ENCODE measurements at places on chromosomes 12 and 14.

GRCh38 chr14:103071544-103072251 is 12.3 kb upstream of the LBHD2 start:
- DNase-seq = no peak

DNA sequence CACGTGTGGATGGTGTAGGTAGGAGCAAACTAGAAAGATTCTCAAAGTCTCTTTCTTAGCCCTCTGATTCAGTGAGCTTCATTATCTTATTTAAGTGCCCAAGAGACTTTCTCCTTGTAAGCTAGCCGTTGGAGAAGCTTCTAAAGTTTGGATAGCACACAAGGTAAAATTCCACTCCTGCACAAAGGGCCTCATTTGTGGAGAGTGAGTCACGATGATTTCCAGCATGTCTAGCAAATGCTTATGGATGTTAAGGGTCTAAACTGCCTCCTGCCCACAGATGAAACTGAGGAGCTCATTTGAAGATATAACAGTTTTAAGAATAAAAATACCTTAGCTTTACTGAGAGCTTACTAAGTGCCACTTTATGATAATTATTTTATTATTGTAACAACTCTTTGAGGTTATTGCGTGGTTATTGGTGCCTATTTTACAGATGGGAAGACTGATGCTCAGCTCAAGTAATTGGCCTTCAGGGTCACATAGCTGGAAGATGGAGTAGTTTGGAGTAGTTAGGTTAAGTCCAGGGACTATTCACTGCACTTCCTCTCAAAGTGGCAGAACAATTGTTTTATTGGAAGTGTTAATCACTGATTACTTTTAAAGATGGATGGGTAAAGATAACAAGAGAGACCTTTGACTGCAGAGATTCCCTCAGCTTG is 78.7 kb upstream of the HIF1A start:
- no peak for DNase-seq

GRCh38 chr12:332581-333205 is 56.4 kb downstream of the KDM5A start:
- DNase-seq = no peak

DNA sequence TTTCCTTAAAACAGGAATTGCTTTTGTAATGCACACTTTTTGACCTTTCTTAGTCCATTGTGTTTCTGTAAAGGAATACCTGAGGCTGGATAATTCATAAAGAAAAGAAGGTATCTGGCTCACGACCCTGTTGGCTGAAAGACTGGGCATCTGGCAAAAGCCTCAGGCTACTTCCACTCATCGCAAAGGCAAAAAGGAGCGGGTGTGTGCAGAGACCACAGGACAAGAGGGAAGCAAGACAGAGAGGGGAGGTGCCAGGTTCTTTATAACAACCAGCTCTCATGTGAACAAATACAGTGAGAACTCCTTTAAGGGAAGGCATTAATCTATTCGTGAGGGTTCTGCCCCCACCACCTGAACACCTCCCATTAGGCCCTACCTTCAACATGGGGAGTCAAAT is 182.1 kb downstream of the C12orf50 start:
- no peak for DNase-seq

DNA sequence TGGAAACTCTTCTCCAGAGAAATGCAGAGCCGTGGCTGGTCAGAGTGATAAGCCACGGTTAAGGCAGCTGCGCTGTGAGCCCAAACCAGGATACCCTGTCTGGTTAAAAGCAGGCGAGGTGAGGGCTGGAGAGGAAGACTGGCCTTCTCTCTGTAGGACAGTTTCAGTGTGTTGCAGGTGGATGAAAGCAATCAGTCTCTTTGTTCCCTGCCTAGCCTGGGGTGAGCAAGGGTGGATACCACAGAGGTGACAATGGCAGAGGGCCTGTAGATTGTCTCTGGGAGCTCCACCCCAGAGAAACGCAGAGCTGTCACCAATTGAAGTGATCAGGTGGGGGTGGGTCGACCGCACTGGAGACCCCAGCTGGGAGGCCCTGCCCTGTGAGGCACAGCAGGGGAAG is 621.9 kb downstream of the LRFN5 start:
- no peak for DNase-seq

- no peak for DNase-seq
Observed at GRCh38 chr12:103821773-103822172, 19.3 kb downstream of the NT5DC3 start.

DNA sequence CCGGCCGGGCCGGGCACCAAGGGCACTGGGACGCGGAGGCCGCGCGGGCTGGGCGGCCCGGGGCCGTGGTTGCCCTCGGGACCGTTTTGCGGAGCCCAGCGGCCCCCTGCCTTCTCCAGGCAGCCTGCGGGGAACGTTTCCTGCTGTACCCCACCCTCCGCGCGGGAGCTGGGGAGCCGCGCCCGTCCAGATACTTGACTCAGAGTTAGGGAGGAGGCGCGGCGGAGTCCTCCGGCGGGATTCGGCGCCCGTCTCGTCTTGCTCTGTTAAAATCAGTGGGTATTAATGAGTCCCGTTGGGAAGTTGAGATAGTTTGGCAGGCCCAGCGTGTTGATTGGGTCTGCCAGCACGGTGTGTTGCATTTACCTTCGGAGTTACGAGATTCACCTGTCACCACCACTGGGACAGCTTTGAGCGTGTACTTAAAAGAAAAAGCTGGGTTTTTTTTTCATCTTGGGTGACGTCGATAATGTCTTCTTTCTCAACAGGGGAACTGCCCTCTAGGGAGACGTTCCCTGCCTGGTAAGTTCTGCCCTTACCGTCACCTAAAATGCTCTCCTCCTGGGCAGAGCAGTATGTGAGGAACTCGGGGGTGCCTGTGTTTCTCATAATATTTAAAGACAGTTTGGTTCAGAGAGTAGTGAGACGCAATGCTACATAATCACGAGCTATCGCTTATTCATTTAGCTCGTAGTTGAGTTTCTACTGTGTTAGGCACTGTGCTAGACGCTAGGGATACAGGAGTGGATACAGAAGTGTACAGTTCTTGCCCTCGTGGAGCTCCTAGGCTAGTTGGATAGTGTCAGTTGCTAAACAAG is 596 bp downstream of the DLST start:
- peak; percentile 56 for DNase-seq

- DNase-seq = no peak
Observed at GRCh38 chr12:51675071-51675803, 84.2 kb downstream of the SCN8A start.

GRCh38 chr14:105080161-105080560 is 14.9 kb upstream of the GPR132 start:
- no peak for DNase-seq

DNA sequence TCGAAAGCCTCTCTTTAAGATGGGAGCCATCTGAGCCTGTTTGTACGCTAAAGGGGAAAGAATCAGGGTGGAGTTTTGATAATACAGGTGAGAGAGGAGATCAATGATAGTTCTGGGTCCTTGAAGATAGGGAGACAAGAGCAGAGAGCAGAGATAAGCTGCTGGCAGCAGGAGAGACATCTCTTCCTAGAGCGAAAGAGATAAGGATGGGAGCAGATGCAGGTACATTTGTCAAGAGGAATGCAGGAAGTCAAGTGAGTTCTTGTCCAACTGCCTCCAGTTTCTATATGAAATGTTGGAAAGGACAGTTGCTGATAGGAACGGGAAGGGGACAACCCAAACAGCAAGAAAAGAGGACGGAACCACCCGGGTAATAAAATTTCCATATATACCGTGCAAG is 24.7 kb upstream of the HIF1A start:
- DNase-seq = no peak

GRCh38 chr12:4269279-4269991 is 4.1 kb upstream of the CCND2 start:
- DNase-seq = peak; percentile 94

GRCh38 chr14:67071506-67071905 is 117.7 kb upstream of the GARIN2 start:
- DNase-seq = no peak

- DNase-seq = no peak
Observed at GRCh38 chr14:31229638-31230572, 22.3 kb upstream of the HECTD1 start.

DNA sequence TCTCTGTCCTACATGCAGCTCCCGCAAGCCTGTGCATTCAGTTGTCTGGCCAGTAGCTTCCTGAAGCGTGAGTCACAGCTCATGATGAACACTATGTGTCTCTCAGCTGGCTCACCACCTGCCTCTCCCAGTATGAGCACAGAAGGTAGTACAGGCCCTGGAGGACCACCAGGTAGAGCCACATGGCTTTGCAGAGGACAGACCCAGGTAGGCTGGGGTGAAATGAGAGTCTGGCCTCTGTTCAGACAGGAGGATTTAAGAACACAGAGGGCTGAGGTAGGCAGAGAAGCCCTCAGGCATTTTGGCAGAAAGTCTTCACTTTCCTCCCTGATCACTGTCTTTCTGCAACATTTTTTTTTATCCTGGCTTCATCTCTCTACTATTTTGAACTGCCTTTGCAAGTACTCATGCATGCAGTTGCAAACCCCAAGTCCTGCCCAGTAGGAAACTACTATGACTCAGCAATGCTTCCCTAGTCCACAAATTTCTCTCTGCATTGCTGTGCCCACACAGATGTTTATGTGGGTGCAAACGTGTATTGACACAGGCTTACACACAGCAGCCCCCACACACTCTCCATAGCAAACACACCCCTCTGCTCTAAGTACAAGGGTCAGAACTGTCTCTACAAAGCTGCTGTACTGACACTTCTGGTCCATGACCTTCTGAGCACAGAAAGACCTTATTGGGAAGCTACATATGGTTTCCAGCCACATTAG is 7.2 kb upstream of the SDR9C7 start:
- DNase-seq = no peak

DNA sequence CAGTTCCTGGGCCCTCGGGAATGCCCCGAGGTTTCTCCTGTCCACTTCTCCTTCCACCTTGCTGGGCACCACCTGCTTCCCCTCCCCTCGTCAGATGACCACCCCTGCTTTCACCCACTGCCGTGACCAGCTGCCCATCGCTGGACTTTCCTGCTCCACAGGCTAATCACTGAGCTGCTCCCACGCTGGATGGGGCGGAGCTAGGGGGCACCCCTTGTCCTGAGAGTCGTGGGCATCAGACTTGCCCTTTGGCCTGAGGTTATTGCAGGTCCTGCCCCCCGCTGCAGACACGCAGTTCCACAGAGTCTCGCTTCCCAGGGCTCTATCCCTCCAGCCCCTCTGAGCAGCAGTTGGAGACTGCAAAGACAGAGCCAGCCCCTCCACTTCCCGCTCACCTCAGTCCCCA is 427 bp downstream of the SLC6A12 start:
- no peak for DNase-seq

DNA sequence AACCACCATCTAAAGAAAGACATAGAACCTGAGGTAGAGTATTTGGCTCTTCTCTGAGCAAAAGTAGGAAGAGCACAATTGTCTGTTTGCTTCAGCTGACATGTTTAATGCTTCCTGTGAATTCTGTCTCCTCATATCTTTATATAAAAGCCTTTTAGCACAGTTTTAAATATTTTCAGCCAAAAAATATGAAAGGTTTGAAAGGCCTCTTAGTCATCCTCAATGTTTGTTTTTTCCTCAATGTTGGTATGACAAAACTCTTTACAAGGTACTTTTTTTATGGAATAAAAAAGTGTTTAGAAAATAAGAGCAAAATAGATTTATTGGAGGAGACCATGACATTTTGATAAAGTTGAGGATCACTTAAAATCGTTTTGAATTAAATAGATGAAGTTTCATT is 360.9 kb downstream of the NAV3 start:
- DNase-seq = no peak

- DNase-seq = no peak
Observed at GRCh38 chr12:49541911-49542505, 3.2 kb downstream of the KCNH3 start.

GRCh38 chr12:12425616-12426015 is 68.7 kb downstream of the BORCS5 start:
- DNase-seq = no peak

DNA sequence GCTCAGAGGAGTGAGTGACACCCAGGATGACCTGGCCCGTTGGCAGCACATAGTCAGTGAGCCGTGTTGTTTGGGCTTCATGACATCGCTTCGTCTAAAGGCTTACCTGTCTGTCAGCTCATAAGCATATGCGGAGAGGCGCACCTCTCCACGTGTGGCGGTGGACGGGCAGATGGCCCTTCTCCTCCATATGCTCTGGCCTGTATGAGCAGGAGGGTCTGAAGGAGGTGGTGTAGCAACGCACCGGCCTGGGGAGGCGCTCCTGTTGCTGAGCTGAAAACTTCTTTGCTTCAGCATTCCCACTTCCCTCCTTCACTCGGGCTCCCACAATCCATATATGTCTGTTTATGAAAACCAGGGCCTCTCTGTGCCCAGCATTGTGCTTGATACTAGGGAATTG is 186.1 kb downstream of the TSPAN9 start:
- DNase-seq = no peak

DNA sequence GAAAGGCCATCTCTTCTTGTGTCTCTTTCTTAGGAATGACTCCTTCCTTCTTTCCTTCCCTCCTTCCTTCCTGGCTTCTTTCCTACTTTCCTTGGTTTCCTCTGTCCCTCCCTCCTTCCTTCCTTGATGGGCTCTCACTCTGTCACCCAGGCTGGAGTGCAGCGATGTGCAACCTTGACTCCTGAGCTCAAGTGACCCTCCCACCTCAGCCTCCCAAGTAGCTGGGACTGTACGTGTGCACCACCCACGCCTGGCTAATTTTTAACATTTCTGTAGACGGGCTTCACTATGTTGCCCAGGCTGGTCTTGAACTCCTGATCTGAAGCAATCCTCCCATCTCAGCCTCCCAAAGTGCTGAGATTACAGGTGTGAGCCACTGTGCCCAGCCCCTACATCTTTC is 10.9 kb upstream of the P2RX7 start:
- no peak for DNase-seq

GRCh38 chr14:65079768-65080167 is 22.5 kb downstream of the MAX start:
- DNase-seq = no peak
